Heart right ventricle (tissue), 16 donors: ENCODE measurements at places on chromosomes 3 and 15. TPM values are rescaled to one million over a fixed set of nuclear protein-coding genes. Genes with fewer than 3 reads are reported as not detected.
A peak's percentile ranks its signal among the peaks of the same experiment; 100 is the strongest.

WDR6 gene
- 126 TPM for polyA plus RNA-seq

FGD5 gene
- polyA plus RNA-seq = 11.0 TPM

ISLR2 gene
- 5.6 TPM for polyA plus RNA-seq

CHL1 gene
- polyA plus RNA-seq = 1.0 TPM

GRCh38 chr3:16897254-16897926 lies 12.6 kb downstream of the PLCL2 start:
- DNase-seq = no peak

DNA sequence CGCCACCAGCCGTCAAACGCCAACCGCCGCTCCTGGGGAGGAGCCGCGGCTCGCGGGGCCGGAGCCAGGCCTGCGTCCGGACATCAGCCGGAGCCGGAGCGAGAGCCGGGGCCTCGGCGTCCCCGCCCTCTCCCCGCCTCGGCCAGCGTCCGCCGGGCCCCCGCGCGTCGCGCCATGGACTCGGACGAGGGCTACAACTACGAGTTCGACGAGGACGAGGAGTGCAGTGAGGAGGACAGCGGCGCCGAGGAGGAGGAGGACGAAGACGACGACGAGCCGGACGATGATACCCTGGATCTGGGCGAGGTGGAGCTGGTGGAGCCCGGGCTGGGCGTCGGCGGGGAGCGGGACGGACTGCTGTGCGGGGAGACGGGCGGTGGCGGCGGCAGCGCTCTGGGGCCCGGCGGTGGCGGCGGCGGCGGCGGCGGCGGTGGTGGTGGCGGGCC lies 359 bp downstream of the ARIH1 start:
- no peak for DNase-seq

DNA sequence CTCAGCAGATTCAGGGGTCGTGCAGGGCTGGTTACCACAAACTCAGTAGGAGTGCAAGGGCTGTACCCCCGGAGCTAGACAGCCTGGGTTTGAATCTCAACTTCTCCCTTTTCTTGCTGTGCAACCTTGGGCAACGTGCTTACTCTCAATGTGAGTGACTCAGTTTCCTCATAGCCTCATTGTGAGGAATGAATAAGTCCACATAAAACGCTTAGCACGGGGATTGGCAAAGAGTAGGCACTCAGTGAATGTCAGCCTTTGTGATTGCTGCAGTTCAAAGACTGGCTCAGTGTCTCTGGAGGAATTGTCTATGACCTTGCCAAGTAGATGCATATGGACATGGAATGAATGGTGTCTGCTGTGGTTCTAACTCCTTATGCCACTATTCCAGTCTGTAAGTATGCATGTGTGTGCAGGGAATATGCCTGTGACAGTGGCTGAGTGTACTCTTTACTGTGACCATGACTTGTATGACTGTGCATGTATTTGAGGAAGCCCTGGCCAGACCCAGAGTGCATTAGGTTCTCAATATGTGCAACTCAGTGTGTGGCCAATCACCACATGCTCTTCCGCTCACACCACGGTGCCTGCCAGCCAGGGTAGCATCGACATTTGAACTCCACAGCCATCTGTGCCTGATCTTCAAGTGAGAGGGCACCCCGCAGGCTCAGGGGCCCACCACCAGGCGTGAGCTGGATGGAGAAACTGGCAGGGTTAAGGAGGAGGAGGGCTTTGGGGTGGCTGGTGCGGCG lies 900 bp upstream of the HYAL3 start:
- no peak for DNase-seq

DNA sequence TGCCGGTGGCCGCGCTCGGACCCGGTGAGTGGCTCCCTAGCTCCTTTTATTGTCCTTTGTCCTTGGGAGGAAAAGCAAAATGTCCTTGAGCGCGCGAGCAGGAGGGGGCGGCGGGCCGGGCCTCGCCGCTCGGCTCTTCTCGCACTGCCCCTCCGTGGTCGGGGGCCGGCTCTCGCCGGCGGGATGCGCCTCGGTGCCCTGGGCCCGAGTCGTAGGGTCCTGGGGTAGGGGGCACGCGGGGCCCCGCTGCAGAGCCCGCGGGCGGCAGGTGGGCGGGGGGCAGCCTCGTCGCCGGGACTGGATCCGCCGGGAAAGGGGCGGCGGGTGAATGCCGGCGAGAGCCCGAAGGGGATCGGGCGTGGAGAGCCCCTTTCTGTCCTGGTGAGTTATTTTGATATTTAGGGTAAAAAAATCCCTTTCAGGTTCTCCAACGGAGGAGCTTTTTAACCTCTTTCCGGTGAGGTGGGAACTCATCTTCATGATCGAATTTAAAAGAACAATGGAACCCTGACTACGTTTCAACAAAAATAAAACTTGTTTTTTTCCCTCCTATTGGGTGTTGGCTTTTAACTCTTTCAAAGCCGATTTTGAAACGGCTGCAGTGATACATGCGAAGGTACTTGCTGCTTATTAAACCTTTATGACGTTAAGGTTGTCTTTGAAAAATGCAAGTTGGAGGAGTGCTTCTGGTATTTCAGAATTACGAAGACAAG lies 16.8 kb upstream of the CHD2 start:
- DNase-seq = peak; percentile 41
